Stimulated activated naive B cell treated with anti-CD40 and anti-IgM and Interleukin-4, amounts not matched to agents 10 μg/mL and 1 μg/mL and 100 μg/mL, for 72 hours (primary cell): ENCODE measurements at places on chromosomes 4 and X.

DNA sequence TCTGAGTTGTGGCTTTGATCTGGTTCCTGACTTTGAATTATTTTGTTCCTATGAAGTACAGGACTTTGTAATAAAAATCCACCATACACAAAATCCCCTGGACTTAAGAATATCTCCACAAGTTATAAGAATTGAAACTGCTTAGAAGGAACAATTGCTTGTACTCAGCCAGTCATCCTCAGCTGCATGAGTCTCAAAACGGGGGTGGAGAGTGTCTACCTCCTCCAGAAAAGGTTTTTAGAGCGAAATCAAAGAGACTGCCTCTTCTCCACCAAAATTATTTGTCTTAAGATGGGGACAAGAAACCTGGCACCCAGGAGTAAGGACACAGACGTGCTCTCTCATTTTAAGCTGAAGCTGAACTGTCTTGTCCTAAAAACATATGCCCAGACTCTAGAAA is 74.7 kb downstream of the SNCA start:
- H3K4me3 ChIP-seq, result no peak overlapping the region
- no peaks in the 10 kb centered on the region for H3K36me3 ChIP-seq
- no peak for DNase-seq
- H3K27ac ChIP-seq, result no peak overlapping the region

DNA sequence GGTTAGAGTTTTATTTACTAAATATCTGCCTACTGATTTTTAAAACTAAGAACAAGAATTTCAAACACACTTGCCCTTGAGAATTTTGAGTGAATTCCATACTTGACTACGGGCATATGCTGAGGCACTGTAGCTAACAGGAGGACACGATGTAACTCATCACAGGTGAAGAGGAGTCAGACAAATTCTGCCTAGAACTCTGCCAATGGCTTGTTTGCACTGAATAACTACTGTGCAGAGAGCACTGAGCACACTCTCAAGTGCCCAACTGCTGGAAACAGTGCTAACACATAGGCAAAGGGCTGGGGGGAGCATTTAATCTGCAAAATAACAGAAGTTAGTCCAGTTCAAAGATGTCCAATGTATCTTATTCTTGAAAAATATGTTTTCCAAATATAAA is 104.4 kb downstream of the WDFY3 start:
- no peaks in the 10 kb centered on the region for H3K4me1 ChIP-seq
- H3K4me3 ChIP-seq, result no peak overlapping the region
- no peak for DNase-seq
- H3K27me3 ChIP-seq, result no peaks in the 10 kb centered on the region

DNA sequence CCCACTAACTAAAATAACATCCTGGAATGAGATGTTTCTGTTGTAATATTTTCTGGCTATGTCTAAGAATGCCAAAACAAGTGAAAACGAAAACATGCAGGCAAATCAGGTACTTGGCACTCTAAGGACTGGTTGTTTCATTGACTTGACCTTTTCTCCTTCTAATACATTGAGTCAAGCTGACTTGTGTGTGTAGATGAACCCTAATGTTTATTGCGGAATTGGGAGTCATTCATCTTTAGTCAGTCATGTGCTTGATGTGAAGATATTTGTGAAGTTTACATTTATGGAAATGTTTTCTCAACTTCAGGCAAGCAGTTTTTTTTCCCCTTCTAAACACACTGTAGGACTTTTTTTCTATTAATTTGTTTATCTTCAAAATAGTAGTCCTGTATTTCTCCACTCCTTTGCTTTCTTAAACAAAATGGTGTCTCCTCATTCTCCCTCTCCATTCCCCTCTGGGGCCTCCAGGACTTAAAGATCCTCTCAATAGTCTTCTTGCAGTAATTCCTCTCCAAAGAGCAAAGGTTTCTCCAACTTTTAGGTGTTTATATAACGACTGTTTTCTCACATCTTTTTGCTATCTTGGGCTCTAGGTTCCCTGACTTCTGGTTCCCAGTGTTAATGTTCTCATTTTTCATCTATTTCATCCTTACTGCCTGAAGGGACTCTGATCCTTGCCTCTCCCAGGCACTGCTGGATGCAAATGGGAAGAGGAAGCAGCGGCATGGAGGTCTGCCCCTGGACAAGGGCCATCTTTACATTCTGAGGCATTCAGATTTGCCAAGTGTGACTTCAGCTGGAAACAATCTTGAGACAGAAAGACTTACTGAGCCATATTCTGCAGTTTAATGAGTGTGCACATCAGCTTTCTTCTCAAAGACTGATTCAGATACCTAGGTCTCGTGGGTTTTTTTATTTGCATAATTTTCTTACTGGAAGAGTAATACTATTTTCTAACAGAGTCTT is 166.4 kb downstream of the ARHGAP6 start:
- no peak for DNase-seq
- H3K36me3 ChIP-seq, result no peaks in the 10 kb centered on the region
- no peaks in the 10 kb centered on the region for H3K27me3 ChIP-seq
- H3K27ac ChIP-seq, result no peak overlapping the region

DNA sequence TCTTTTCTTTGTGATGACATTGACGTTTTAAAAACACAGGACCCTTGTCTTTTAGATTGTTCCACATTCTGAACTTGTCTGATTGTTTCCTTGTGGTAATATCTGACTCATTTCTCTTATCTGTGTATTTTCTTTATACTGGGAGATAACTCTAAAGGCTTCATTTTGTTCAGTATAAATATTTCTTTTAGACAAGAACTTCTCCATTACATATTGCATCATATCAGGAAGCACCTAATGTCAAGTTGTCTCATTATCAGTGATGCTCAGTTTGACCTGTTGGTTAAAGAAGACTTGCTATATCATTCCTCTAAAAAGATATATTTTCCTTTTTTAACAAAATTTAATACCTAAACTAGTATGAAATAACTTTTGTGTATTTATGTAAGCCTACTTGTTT is 152.3 kb upstream of the BMP3 start:
- no peak overlapping the region for H3K4me3 ChIP-seq
- peaks cover 7% of the 10 kb centered on the region for H3K36me3 ChIP-seq
- no peaks in the 10 kb centered on the region for H3K27me3 ChIP-seq
- no peak overlapping the region for H3K27ac ChIP-seq

GRCh38 chrX:36974911-36975310 is 33.3 kb upstream of the FAM47C start:
- no peaks in the 10 kb centered on the region for H3K36me3 ChIP-seq
- H3K4me3 ChIP-seq, result no peak overlapping the region
- H3K27me3 ChIP-seq, result no peaks in the 10 kb centered on the region
- no peak overlapping the region for H3K27ac ChIP-seq
